Suprapubic skin (tissue), 4 donors: ENCODE measurements at places on chromosomes 13 and 19.

GRCh38 chr13:40440990-40441820 lies 225.2 kb downstream of the FOXO1 start:
- H3K36me3 ChIP-seq: no peaks in the 10 kb centered on the region
- H3K4me1 ChIP-seq: peaks cover 25% of the 10 kb centered on the region
- H3K27ac ChIP-seq: peak overlapping the region; percentile 33
- peak; percentile 79 for DNase-seq
- H3K27me3 ChIP-seq: no peaks in the 10 kb centered on the region

- H3K36me3 ChIP-seq: no peaks in the 10 kb centered on the region
- no peaks in the 10 kb centered on the region for H3K4me1 ChIP-seq
- H3K4me3 ChIP-seq: no peak overlapping the region
- H3K27ac ChIP-seq: no peak overlapping the region
- no peaks in the 10 kb centered on the region for H3K27me3 ChIP-seq
- peak; percentile 5 for DNase-seq
Measured at GRCh38 chr19:27672309-27673047, 1540.5 kb downstream of the UQCRFS1 start.

DNA sequence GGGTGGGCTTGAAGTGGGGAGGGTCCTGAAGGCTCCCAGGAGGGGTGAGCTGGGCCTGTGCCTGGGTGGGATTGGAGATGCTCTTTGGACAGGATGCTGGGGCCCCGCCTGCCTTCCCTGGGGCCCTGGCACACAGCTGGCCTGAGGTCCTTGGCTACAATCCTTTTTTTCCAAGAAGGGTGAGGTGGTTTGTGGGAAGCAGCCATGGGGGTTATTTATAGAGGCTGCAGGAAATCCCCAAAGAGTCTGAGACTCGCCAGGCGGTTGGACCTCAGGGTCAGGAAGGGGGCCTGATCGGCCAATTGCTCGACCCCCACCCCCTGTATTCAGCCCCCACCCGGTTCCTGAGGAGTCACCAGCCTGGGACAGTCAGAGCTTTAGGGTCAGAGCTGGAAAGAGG lies 10.0 kb downstream of the GTPBP3 start:
- H3K36me3 ChIP-seq: peaks cover 2% of the 10 kb centered on the region
- DNase-seq: no peak
- peaks cover 35% of the 10 kb centered on the region for H3K4me1 ChIP-seq
- peaks cover 7% of the 10 kb centered on the region for H3K27me3 ChIP-seq
- H3K4me3 ChIP-seq: no peak overlapping the region
- peak overlapping the region; percentile 72 for H3K27ac ChIP-seq

GRCh38 chr19:14686411-14686810 lies 3.4 kb upstream of the ZNF333 start:
- no peak for DNase-seq
- no peak overlapping the region for H3K4me3 ChIP-seq
- no peak overlapping the region for H3K27ac ChIP-seq
- H3K36me3 ChIP-seq: no peaks in the 10 kb centered on the region
- peaks cover 17% of the 10 kb centered on the region for H3K4me1 ChIP-seq
- peaks cover 10% of the 10 kb centered on the region for H3K27me3 ChIP-seq

- H3K27ac ChIP-seq: no peak overlapping the region
- no peak overlapping the region for H3K4me3 ChIP-seq
- no peak for DNase-seq
- peaks cover 29% of the 10 kb centered on the region for H3K27me3 ChIP-seq
- no peaks in the 10 kb centered on the region for H3K36me3 ChIP-seq
Measured at GRCh38 chr19:5369962-5370367, 29.4 kb upstream of the PTPRS start.

DNA sequence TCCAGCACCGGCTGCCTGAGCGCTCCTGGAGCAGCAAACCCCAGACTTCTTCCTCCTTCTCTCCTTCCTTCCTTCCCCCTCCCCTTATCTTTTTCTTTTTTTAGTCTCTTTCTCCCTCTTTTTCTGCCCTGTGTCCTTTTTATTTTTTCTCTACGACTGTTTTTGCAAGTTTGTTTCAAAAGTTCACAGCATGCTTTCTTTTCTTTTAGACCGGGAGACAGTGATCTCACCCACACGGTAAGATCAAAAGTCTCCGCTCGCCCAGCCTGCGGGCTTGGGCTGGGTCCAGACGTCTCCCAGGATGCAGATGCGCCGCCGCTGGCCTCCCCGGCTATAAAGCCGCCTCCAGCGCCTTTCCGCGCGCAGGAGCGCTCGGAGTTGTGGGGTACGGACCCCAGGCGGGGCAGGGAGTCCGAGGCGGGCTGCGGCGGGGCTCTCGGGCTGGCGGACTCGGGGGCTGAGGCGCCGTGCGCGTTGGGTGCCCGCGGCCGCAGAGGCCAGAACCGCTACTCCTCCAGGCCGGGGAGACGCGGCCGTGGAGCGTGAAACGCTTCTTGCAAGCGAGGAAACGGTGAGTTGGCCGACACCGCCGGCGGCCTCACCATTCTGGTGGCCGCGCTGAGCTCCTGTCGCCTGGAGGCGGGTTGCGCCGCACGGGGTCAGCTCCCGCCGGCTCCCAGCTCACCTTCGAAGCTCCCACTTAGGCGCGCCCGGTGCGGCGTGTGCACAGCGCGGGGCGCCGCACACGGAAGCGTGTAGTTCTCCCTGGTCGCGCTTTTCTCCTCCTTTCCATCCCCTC lies 2.0 kb upstream of the TSHZ3 start:
- peaks cover 51% of the 10 kb centered on the region for H3K4me1 ChIP-seq
- H3K4me3 ChIP-seq: peak overlapping the region; percentile 98

GRCh38 chr13:27423333-27423732 lies 1.1 kb upstream of the GTF3A start:
- H3K4me1 ChIP-seq: peaks cover 43% of the 10 kb centered on the region
- H3K36me3 ChIP-seq: peaks cover 3% of the 10 kb centered on the region
- no peaks in the 10 kb centered on the region for H3K27me3 ChIP-seq
- no peak overlapping the region for H3K4me3 ChIP-seq
- no peak for DNase-seq

GRCh38 chr19:29978080-29978479 lies 36.0 kb downstream of the URI1 start:
- no peaks in the 10 kb centered on the region for H3K27me3 ChIP-seq
- H3K4me3 ChIP-seq: no peak overlapping the region
- H3K36me3 ChIP-seq: no peaks in the 10 kb centered on the region
- DNase-seq: no peak
- peaks cover 9% of the 10 kb centered on the region for H3K4me1 ChIP-seq

- no peak for DNase-seq
- H3K27me3 ChIP-seq: no peaks in the 10 kb centered on the region
- no peak overlapping the region for H3K4me3 ChIP-seq
Measured at GRCh38 chr13:95480131-95480545, 72.4 kb upstream of the CLDN10 start.

- H3K4me3 ChIP-seq: no peak overlapping the region
- no peaks in the 10 kb centered on the region for H3K36me3 ChIP-seq
Measured at GRCh38 chr13:108034909-108035410, 180.4 kb downstream of the LIG4 start.

- H3K27me3 ChIP-seq: no peaks in the 10 kb centered on the region
- DNase-seq: no peak
- H3K36me3 ChIP-seq: peaks cover 59% of the 10 kb centered on the region
- no peak overlapping the region for H3K4me3 ChIP-seq
- H3K4me1 ChIP-seq: peaks cover 17% of the 10 kb centered on the region
Measured at GRCh38 chr13:114237415-114238112, 2.9 kb downstream of the CDC16 start.

DNA sequence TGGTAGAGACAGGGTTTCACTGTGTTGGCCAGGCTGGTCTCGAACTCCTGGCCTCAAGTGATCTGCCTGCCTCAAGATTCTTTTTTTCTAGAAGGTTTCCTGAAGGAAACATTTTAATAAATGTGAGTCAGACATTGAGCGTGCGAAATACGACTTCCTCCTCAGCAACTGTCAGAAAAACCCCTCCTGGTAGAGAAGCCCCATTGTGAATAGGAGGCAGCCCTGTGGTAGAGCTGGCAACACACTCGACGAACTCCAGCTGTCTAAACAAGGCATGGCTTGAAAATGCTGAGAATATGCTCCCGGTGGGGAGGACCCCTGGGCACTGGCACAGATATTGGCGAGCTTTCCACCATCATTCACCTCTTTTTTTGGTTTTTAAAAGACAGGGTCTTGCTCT lies 9.8 kb downstream of the ZNF333 start:
- no peak overlapping the region for H3K4me3 ChIP-seq
- DNase-seq: no peak
- H3K36me3 ChIP-seq: peaks cover 88% of the 10 kb centered on the region
- H3K27me3 ChIP-seq: no peaks in the 10 kb centered on the region

DNA sequence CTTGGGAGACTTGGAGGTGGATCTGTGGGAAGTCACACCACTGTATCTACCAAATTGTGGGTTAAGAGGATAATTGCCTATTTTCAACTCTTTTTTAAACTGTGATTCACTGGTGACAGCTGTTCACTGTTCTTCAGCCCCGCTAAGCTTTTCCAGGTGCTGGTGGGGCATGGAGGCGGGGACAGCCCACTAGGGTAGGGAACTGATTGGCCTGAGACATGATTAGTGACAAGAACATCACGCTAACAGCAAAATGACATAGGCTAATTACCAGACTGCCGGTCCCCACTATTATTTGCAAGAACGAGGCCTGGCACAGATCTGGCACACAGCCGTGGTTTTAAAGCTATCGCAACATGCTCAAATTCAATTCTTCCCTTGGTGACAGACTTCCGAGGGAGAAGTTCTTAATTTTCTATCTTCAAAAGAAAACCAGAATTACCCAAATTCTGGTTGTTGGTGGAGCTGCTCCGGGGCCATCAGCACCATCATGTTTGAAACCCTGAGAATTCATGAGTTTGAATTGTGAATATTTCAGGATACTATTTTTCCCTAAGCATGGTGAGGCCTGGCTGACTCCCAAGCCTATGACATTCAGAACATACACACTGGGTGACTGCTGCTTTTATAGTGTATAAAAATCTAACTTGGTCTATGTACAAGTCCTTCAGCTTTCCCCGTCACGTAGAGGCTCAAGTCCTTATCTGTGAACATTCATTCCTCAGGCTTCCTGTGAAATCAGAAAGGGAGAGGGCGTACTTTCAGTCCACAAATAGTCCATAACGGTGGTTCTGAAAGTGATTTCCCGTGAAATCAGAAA lies 17.9 kb downstream of the DOCK9 start:
- H3K27ac ChIP-seq: peak overlapping the region; percentile 39
- H3K36me3 ChIP-seq: peaks cover 2% of the 10 kb centered on the region
- no peak for DNase-seq
- peaks cover 52% of the 10 kb centered on the region for H3K4me1 ChIP-seq

DNA sequence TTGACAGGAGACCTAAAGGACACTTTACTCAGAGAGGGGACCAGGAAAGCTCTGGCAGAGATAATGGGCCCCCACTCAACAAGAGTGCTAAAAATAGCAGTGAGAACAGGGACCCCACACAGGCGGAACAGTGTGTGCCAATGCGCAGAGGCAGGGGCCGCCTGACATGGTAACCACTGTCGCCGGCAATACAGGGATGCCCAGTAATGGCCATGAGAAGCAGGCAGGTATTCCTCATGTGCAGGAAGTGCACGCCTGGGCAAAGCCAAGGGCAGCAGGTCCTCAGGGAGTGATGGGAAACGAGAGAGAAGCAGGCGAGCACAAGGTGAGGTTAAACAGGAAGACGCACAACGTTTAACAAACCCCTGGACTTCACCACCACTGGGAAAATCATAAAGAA lies 757.1 kb downstream of the LIG4 start:
- H3K27ac ChIP-seq: no peak overlapping the region
- no peaks in the 10 kb centered on the region for H3K36me3 ChIP-seq
- H3K4me1 ChIP-seq: no peaks in the 10 kb centered on the region
- no peak overlapping the region for H3K4me3 ChIP-seq
- no peak for DNase-seq
- no peaks in the 10 kb centered on the region for H3K27me3 ChIP-seq

DNA sequence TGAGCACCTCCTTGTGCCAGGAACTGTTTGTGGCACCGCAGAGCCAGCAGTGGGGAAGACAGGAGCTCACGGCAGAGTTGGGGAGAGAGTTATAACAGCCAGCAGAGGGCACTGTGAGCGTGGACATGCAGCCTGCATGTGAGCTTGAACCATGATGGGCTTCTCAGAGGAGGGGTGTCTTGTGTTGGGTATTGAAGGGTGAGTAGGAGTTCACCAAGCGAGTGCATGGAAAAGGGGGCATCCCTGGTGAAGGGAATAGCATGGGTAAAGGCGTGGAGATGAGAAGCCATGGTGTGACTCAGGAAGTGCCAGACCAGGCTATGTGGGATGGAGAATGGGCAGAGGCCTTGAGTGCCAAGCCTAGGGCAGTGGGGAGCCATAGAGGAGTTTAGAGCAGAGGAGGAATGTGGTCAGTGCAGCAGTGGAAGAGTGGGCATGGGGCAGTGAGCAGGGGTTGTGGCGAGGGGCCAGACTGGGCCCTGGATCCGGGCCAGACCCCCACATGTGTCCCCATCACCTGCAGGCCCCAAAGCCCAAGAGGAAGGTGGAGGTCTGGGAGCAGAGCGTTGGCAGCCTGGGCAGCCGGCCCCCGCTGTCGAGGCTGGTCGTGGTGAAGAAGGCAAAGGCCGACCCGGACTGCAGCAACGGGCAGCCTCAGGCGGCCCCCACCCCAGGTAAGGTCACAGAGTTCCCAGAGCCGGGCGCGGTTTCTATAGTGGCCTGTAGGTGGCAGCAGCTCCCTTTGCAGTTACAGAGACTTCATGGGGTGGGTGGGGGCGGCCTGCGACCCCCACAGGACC lies 11.8 kb upstream of the SHD start:
- H3K27ac ChIP-seq: no peak overlapping the region
- peaks cover 86% of the 10 kb centered on the region for H3K36me3 ChIP-seq
- DNase-seq: no peak
- no peaks in the 10 kb centered on the region for H3K4me1 ChIP-seq

DNA sequence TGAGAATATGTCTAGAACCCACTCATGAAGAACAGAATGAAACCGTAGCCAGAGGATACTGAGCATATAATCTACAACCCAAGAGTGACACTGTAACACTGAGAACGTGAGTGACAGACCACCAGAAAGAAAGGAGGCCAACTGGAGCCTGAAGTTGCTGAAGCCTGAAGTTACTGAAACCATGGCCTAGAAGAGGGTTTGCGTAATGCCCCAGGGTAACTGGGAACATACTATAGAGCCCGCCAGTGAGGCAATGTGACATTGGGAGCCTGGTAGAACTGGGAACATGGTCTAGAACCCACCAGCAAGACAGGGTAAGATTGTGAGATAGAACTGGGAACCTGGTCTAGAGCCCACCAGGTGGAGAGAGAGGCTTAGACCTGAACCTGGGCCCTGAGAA lies 15.5 kb upstream of the TNFSF14 start:
- peaks cover 14% of the 10 kb centered on the region for H3K36me3 ChIP-seq
- H3K27me3 ChIP-seq: no peaks in the 10 kb centered on the region
- H3K27ac ChIP-seq: no peak overlapping the region
- H3K4me3 ChIP-seq: no peak overlapping the region
